ENCODE measurements at places on chromosomes 12 and 14.

DNA sequence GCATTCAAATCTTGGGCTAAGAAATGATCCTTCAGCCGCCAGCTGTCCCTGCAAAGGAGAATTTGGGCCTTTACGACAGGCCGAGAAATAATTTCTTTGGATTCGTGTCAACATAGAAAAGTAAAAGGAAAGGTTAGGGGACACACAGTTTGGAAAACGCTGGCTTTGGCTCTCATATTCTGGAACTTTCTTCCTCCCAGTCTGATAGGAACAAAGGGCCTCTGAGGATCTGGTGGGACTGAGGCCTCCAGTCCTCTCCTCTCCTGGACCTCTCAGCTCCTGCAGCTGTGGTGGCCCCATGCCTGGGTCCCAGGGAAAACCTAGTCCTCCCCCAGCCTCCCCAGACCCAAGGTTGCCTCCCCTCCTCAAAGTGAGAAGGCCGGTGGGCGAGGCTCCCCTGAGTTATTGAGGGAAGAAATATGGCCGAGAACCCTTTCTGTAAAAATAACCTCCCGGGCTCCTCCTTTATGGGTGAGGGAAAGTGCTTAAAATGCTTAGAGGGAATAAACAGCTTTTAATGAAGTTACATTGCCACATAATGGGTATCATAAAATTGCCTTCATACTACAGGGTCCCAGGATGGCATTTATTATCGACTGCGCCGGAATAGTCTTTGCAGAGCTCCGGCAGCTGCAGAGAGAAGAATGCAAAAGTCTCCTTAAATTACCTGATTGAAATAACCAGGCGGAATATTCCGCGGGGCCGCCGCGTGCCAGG lies 188.3 kb downstream of the PHETA1 start:
- DNase-seq = no peak

DNA sequence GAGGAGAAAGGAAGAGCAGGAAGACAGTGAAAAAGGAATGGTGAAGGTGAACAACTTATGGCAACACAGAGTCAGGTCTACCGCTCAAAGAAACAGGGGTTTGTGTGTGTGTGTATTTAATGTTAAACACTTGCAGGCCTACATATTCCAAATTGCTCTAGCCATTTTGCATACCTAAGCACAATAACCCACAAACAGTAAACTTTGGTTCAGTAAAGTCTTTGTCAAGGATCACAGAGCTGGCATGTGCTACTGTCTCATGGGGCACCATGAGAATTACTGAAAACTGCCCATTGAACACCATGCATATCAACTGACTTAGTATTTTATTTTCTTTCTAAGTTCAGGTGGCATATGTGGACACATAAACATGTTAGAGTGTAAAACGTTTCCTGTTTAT lies 163.6 kb downstream of the MDGA2 start:
- DNase-seq = no peak

GRCh38 chr12:28066879-28067278 lies 94.3 kb upstream of the PTHLH start:
- no peak for DNase-seq

- no peak for DNase-seq
Measured at GRCh38 chr14:44099743-44100488, 407.2 kb downstream of the FSCB start.

DNA sequence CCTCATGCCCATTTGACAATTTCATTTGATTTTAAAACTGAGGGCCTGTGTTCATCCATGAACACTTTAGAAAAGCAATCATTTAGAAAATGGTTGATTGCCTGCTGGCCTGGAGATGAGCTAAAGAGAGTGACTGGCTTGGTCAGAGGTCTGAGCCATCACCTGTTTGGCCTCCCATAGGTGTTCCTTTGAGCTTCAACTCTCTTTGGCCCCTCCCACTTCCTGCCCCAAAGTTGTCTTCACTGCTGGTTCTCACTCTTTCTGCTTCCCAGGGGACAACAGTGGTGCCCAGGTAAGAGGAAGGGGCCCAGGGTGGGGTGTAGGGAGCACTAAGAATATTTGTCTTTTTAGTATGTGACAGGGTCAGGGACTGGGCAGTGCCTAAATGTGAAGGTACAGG lies 4.9 kb upstream of the TCP11L2 start:
- no peak for DNase-seq

DNA sequence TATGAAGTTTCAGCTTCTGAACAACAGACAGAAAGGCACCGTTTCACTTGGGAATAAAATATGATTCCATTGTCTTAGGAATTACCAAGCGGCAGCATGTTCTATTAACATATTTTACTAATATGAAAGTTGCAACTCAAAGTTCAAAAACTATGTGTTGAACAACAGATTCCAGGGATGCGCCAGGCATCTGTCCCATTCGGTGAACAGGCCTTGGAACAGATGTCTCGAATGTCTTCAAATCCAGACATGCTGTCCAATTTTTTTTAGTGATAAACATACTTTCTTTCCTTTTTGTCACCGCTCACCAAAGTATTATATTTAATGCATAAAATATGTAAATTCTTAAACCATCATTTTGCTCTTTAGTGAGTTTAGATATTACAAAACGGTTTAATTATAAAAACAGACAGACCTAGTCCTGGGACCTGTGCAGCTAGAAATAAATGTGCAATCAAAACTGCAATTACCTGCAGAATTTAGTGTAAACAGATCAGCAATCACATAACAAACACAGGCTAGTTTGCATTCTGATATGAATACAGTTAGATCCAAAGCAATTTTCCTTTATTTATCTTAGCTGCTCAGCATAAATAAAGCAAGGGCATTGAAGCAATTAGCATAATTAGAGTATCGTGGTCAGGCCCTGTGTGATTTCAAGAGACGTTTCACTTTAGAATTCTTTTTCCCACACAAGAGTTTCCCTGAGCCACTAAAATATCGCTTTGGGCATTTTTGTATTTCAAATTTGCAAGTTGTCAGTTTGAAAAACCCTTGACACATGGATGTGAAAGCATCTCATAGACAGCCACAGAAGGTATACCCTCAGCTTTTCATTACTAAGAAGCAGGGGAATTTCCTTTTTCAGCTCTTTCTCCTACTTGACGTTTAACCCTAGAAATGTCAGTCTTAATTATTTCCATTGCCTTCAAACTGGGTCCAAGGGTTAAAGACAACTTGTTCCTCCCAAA lies 420.8 kb downstream of the EGLN3 start:
- DNase-seq = no peak

DNA sequence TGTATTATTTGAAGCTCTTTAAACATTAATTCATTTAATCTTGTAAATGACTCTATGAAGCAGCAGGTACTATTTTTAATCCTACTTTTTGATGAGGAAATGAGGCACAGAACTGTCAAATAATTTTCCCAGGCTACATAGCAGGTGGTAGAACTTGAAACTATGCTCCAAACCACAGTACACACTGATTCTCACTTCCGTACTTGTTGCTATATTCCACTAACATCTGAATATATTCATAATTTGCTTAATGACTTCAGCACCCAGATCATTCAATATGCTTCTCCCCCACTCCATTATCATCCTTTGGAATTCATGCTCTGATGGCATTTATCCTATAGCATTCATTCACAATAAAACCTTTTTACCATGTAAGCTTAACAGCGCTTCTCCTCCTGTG lies 4.9 kb downstream of the ERGIC2 start:
- DNase-seq = no peak

- DNase-seq = no peak
Measured at GRCh38 chr12:98090731-98091130, 424.7 kb upstream of the TMPO start.

GRCh38 chr12:102757154-102757881 lies 159.7 kb downstream of the PAH start:
- peak; percentile 72 for DNase-seq

DNA sequence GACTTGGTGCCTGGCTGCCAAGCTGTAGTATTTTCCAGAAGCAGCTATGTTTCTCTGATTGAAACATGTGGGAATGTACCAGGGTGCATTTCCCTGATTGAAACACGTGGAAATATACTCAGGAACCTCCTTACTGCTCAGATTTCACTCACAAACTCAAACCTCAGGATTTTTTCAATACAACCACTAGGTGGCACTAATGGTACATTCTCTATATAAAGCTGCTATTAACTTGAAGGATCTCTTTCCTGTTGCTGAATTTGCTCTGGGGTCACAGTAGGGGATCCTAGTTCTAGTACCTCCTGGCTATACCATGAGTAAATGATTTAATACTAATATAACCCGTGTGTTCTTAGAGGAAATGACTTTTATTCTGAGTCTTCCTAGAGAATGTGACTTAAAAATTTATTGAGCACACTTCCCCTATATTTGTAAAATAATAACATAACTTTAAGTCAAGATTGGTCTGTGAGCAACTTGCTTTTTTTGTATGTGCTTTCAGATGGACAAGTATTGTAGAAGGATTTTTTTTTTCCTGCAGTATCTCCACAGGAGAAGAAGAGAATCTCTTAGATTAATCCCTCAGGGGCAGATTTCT lies 173.8 kb upstream of the MIS18BP1 start:
- DNase-seq = no peak

GRCh38 chr14:60815371-60815770 lies 80.8 kb downstream of the MNAT1 start:
- DNase-seq = no peak

GRCh38 chr12:39915249-39915648 lies 190.6 kb downstream of the SLC2A13 start:
- DNase-seq = no peak

- DNase-seq = no peak
Measured at GRCh38 chr12:132146098-132146497, 1.8 kb downstream of the NOC4L start.

All from left forelimb (tissue), 1 donor.